ENCODE measurements at places on chromosomes 13 and 19.

DNA sequence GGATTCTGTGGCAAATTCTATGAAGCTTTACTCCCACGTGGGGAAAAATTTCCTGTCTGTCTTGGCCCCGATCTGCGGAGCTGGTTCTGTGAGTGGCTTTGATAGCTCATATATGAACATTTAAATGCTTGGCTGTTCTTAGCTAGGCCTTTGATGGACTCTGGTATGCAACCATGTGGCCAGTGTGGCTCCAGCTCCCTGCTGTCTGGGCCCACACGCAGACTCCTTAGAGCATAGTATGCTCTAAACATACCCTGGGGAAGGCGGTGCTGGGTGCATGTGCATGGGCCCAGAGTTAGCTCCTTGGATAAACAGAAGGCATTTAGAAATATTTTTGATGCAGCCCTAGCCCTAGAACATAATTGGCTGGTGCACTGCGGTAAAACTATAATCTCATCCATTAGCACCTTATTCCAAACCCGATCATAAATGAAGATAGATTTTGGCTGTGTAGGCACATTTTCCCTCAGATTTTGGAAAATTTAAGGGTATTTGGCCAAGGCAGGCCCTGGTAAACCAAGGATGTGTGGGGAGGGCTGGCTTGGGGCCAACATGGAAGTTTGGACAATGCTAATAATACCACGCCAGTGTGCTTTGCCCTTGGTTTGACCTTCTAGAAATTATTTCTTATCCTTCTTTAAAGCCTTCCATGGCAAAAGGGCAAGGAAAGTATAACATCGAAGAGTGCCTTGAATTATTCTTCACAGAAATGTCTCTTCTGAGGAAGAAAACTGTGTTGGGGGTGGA, 153.5 kb downstream of the LMO7 start:
- DNase-seq, result no peak

DNA sequence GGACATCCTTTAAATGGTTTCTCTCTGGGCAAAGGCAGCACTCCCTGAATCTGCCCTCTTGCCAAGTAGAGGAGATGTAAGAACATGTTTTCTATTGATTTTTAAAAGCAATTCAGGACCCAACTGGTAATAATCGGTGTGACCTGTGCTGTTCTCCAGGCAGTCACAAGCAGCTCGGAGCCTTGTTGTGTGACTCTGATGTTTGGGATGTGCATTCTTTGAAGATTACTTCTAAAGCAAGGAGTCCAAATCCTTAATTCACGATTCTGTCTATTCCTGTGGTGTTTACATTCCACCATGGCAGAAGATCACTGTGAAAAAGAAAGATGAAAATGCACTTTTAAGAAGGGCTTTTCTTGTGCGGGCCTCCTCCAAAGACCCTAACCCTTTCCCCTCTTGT, 122.3 kb upstream of the ZNF536 start:
- DNase-seq, result no peak

GRCh38 chr13:113297370-113298042, 467 bp downstream of the LAMP1 start:
- DNase-seq, result no peak

DNA sequence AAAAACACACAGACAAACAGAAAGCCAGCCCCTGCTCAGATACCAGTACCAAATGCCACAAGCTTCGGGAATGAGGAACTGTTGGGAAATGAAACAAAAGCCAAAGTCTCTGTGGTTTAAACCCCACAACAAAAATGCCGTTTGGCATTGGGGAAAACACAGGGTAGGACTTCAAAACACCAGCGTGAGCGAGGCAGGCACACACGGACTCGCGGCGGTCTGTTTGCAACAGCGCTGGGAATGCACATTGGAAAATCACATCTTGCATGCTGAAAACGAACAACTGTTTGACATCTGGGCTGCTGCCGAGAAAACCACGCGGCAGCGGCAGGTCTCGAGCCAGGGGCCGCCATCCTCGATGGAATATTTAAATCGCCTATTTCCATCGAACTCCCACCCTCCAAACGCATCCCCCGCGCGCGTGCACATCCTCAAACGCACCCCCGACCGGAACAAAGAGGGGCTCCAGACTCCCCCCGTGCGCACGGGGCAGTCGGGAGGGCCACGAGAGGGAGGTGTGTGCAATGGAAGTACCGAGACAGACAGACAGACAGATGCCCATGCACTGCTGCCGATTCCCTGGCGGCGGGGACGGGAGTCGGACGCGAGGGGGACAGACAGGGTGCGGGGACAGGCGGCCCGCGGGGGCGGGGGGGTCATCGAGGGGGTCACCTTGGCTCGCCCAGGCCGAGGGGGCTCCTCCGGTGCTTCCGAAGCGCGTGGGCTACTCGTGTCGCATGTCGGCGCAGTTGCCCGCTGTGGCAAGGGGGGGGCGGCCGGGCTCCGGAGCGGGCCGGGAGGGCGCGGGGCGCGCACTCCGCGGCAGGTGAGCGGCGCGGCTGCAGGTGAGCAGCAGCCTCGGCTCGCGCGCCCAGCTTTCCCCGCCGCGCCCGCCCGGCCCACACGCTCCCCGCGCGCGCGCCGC, at the start of gene GPR12:
Gene GPR12 (minus strand): TSS at position 880 of the 925 bp plus-strand sequence. CDS start 959 bp downstream, outside the sequence.
- DNase-seq, result peak; percentile 9

DNA sequence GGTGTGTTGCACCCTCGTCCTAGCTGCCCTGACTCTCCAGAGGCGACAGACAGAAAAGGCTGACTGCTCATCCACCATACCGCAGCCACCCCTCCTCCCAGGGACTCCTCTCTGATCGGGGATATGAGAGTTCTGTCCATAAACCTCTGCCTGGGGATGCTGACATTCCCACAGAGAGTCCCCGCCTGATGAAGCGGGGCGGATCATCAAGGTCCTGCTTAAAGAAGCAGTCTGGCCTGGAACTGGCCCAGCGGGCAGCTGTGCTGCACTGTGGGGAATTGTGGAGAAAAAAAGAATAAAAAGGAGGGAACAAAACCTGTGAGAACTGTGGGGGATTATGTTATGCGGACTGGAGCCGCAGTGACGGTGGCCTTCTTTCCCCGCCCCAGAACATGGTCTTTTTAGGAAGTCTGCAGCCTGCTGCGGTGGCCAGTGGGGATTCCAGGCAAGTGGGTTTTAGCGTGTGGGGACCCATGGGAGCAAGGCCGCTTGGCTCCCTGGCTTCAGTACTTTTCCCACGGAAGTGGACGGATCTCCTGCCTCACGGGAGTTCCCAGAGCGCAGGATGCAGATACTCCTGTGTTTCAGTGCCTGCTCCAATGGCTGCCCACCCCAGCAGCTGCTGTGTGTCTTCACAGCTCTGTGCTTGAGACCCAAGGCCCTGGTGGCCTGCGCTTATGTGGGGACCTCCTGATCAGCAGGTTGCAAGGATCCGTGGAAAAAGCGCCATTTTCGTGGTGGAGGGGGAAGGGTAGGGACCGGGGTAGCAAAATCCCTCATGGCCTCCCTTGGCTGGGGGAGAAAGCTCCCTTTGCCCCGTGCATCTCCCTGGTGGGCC, 1456.2 kb upstream of the SLC10A2 start:
- no peak for DNase-seq

- peak; percentile 79 for DNase-seq
These were observed 816 bp downstream of the USF2 start for GRCh38 chr19:35269438-35270117.
